Esophagus squamous epithelium (tissue), 5 donors: ENCODE measurements at places on chromosomes 3 and 15.

- no peak for DNase-seq
These were observed 19.7 kb downstream of the ABHD2 start for GRCh38 chr15:89107984-89108383.

DNA sequence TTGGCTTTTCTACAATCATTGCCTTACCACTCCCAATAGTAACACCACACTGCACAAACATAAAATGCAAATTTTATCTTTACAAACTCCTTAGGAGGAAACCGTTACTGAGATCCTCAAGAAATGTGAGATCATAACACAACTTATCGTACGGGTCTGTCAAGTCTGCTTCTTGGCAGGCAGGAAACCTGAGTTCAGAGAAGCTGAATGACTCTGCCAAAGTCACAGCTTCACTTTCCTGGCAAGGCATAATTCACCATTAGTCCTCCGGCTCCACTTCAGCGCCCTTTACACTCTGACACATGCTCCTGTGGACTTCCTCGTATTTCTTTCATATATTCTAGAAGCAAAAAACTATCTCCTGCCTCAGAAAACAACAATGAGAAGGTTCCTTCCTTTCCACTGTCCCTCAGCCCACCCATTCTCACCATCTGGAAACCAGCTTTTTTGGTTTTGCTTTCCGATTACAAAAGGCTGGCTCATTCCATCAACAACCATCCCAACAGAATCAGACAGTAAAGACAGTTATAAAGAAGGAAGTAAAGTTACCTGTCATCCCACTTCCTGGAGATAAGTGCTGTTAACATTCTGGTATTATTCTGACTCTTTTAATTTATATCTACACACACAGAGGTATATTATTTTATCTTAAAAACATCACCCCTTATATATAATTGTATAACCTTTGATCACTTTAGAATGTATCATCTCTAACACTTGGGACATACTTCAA lies 223.4 kb downstream of the STT3B start:
- DNase-seq = no peak

DNA sequence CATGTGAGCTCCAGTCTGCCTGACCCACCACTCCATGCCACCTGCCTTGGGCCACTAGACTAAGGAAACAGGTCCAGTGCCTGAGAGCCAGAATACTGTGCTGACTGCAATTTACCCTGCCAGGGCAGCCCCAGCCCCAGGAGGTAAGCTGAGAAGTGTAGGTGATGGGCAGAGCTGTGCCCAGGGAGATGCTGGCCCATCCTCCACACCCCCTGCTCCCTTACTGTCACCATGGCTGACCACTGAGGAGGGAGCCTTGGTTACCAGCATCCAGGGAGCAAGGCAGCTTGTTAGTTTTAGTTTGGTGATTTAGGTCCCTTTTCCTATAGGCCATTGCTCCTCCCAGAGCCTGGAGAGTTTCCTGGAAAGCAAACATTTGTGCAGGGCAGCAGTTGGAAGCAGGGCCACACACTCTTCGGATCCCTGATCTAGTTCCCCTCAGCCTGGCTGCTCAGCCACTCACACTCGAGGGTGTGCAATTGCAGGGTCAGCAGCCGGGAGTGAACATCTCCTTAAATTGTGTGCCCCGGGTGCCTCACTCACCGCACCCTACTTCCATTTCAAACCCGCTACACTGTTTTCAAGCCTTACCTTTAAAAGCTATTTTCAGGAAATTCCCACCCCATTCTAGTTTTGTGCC lies 2.0 kb downstream of the GALNT15 start:
- no peak for DNase-seq

DNA sequence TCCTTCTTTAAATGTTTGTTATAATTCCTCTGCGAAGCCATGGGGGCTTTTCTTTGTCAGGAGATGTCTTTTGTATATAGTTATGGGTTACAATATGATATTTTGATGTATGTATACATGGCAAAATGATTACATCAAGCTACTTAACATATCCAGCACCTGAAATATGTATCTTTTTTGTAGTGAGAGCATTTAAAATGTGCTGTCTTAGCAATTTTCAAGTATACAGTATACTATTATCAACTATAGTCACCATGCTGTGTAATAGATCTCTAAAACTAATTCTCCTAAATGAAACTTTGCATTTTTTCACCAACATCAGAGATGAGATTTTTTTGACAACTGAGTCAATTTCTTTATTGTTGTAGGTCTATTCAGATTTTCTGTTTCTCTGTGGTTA lies 77.2 kb downstream of the STXBP5L start:
- no peak for DNase-seq

DNA sequence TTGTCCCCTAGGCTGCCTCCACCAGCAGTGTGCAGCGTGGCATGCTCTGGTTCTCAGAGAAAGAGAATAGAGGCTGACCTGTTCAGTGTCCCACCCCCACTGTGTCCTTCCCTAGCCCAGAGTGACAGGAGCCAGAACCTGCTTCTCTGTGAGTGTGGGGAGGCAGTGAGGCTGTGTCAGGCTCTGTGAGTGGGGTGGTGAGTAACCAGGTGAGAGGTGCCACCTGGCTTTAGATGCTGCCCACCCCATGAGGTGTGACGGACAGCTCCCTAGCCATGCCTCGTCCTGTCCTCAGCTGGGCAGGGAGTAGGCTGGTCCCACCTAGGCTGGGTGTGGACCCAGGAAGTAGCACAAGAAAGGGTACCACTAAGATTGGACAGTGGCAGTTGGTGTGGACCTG lies 6.3 kb downstream of the TEX264 start:
- no peak for DNase-seq

GRCh38 chr3:89179355-89180001 lies 72.1 kb downstream of the EPHA3 start:
- no peak for DNase-seq
